Stromal cell of bone marrow (primary cell): ENCODE measurements at places on chromosomes 11 and 22.

DNA sequence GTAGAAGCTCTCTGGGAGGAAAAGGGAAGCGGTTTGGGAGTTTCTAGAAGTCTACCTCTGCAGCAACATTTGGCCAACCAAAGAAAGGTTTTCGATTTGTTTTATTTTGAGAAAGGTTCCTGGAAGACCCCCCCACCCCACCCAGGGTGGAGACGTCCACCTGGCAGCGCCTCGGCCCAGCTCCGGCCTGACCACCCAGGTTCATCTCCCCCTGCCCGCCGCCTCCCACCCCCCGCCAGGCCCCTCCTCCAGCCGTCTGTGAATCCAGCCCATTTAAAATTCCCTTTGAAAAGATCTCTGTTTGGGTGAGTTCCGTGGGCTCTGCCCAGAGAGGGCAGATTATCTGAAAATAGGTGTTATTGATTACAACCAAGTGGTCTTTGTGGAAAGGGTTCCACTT lies 43.3 kb downstream of the KCNJ1 start:
- DNase-seq: no peak

GRCh38 chr22:25068707-25069106 lies 116.2 kb downstream of the KIAA1671 start:
- no peak for DNase-seq

- no peak for DNase-seq
Measured at GRCh38 chr11:23283666-23284065, 423.4 kb upstream of the CCDC179 start.

DNA sequence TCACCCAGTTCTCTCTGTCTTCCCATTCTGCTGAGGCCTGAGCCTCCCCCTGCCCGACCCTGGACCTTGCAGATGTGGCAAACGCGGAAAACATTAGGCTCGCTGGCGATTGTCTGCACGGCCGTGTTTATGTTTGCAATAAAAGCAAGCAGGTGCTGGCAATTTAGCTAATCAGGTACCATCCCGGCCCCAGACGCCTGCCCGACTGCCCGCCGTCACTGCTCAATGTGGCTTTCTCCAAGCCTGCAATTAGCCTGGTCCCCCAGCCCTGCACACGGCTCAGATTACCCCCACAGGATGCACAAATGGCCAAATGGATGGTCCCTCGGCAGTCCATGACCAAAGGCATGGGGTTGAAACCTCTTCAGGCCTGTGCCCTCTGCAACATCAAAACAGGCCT lies 259.7 kb downstream of the MN1 start:
- DNase-seq: no peak

DNA sequence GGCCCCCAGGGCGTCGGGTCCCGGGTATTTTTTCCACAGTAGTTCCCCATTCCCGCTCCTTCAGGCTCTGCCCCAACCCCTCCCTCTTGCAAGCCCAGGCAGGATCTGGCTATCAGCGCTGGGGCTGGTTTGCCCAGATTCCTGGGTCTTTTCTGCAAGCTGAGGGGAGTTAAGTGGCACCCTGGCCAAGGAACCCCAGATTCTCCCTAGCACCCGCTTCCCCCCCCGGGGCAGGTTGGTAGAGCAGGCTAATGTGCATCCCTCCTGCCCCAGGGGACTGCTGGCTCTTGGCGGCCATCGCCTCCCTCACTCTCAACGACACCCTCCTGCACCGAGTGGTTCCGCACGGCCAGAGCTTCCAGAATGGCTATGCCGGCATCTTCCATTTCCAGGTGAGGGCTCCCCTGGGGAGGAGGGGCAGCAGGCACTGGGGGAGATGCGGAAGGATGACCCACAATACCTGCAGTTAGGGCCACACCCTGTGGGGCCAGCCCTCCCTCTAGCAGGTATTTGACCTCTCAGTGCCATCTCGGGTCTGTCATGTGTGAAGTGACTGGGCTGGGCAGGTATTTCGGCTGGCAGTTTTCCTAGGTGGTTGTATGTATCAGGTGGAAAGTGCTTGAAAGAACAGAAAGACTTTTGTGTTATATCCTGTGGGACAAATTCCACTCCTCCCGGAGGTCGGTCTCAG lies 1.6 kb downstream of the CAPN1 start:
- DNase-seq: no peak
